ENCODE measurements at places on chromosomes 3 and 15.

- no peak for DNase-seq
Observed at GRCh38 chr15:88645171-88646087, 6.6 kb downstream of the ISG20 start.

GRCh38 chr15:78620527-78621421, at the start of gene CHRNA3:
TSS of gene CHRNA3 (minus strand) at chr15:78620996. CDS start at chr15:78620794, 202 bp downstream.
- no peak for DNase-seq

- no peak for DNase-seq
Observed at GRCh38 chr15:56371495-56372147, 6.4 kb downstream of the TEX9 start.

DNA sequence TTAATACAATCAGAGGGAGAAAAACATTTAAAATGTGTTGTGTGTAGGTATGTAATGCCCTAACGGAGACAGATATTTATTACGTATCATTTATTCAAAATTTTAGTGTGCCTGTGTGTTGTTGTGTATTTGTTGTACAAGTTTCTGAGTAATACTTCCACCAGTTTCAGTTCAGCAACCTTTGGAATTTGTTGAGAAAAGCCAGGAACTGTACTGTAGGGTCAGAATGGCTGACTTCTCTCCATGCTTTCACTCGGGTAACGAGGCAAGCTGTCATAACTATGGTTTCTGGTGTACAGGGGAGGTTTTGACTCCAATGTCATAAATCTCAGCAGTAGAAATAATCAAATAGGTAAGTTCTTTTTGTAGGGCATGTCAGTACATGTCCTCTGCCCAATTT, 23.8 kb upstream of the CNTN6 start:
- DNase-seq, result no peak

DNA sequence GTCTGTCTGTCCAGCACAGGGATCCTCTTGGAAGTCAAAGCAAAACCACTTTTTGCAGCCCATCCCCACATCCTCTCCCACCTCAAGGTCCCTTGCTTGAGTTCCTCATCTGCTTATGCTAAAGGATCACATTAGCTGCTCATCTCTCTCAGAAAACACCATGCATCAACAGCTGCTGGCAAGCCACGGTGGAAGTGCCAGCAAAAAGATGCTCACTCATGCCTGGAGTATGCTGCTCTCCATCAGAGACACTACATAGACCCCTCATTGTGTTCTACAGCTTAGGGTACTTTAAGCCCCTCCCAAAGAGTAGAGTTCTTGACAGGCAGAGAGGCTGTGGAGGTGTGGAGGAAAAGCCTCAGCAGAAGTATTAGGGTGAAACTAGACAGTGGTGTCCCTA, 94.6 kb upstream of the COL8A1 start:
- DNase-seq, result no peak

DNA sequence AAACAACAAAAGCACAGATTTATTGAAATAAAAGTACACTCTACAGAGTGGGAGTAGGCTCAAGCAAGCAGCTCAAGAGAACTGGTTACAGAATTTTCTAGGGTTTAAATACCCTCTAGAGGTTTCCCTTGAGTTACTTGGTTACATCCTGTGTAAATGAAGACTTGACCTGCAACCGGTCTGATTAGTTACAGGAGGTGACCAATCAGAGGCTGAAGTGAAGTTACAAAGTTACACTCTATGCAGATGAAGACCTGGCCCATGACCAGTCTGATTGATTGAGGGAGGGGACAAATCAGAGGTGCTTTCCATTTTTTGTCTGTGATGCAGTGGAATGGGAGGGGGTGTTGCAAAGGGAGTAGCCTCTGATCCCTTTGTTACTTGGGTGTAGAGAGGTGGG, 723.4 kb downstream of the ZPLD1 start:
- DNase-seq, result no peak

DNA sequence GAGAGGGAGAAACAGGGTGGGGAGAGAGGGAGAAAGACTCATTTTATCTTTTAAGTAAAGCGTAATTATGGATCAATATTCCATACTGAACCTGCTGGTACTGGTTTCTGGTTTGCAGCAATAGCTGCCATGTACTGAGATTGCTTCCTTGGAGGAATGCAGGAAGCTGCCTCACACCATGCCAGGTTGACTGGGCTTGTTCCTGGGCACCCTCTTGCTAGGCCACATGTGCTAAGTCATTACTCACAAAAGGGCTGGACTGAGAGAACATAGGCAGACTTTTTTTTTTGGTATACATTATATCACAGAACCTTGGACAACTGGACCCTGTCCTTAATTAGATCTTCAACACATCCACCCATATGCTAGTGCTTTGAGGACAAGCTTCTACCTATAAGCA, 193.4 kb downstream of the ZNF621 start:
- no peak for DNase-seq

GRCh38 chr3:171248426-171249111, 211.6 kb downstream of the TNIK start:
- no peak for DNase-seq

DNA sequence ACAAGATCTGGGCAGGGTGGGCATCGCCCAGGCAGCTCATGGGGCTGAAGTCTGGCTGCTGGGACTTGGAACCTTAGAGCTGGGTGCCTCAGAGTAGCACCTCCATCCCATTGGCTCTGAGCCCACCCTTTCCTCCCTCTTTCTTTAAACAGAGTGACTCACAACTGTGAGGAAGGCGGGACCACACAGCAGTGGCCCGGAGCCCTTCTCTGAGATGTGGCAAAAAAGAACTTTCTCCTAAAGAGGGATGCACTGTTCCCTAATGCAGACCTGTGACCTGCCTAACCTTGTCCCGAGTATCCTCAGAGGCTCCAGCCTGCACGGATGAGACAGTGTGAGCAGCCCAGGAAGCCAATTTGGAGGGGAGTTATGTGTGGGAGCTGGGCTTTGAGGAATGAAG, 23.6 kb downstream of the PRR20G start:
- peak; percentile 5 for DNase-seq

DNA sequence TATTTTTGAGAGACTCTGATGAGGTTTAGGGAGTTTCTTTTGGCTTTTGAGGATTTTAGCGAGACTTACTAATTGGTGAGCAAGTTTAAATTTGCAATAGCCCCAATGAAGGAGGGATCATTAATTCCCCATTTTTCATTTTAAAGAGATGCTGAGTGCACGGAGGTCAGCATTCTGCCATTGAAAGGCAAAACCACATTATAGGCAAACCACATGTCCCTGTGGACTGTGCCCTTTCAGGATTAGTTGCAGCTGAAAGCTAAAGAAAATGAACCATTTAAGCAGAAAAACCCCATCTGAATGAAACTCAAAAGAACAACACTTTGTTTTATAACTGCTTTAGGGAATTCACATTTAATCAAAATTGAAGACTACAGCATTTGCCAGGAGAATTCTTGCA, 246.5 kb downstream of the PDZRN3 start:
- peak; percentile 6 for DNase-seq

DNA sequence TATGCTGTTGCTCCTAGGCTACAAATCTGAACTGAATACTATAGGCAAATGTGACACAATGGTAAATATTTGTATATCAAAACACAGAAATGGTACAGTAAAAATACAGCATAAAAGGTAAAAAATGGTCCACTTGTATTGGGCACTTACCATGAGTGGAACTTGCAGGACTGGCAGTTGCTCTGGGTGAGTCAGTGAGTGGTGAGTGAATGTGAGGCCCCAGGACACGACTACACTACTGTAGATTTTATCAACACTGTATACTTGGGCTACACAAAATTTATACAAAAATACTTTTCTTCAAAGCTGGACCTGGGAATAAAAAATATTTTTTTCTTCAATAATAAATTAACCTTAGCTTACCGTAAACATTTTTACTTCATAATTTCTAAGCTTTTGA, 41.6 kb upstream of the DUT start:
- DNase-seq, result no peak

- no peak for DNase-seq
Observed at GRCh38 chr3:56835650-56836227, 34.0 kb upstream of the ARHGEF3 start.

- no peak for DNase-seq
Observed at GRCh38 chr3:70603103-70603502, 290.7 kb upstream of the MDFIC2 start.

DNA sequence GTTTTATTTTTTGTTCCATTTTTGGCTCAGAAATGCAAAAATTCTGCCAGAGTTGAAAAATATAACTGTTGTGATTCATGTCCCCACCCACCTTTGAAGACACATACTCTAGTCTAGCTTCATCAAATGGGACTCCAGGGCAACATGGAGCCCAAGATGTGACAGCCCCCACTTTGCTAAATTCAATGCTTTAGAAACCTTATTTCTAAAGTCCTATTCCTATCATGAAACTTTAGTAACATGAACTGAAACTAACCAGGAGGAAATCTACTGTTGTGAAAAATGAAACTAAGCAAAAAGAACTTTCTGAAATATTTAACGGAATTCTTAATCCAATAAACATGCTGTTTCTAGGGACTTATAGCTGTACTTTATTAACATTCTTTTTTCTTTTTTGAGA, 20.3 kb downstream of the UBP1 start:
- DNase-seq, result no peak

GRCh38 chr15:25763331-25763751, 99.8 kb downstream of the ATP10A start:
- DNase-seq, result peak; percentile 34

GRCh38 chr3:23442598-23443383, 239.7 kb downstream of the UBE2E2 start:
- peak; percentile 54 for DNase-seq

GRCh38 chr15:87863152-87863551, 393.4 kb downstream of the NTRK3 start:
- peak; percentile 37 for DNase-seq

GRCh38 chr3:132332082-132332481, 14.9 kb downstream of the ACP3 start:
- DNase-seq, result no peak

DNA sequence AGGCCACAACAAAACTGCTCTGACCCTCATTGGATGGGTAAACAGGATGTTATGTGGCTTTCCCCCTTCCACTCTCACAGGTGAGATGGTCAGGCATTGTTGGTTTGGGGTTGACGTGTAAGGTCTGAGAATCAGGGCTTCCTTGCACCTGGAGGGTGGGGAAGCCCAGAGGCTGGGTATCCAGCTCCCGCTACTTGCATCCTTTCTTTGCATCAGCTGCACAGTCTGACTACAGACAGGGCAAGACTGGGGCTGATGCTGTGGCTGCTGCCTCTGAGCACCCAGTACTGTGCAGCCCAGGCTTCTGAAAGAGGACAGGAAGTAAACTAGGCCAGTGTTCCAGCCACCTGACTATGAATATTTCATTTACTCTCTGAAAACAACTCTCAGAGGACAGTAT, 58.0 kb upstream of the ATP2B2 start:
- DNase-seq, result no peak

GRCh38 chr3:128823631-128824030, 55.8 kb upstream of the ACAD9 start:
- no peak for DNase-seq

GRCh38 chr3:136110481-136110880, 85.7 kb downstream of the MSL2 start:
- DNase-seq, result no peak

DNA sequence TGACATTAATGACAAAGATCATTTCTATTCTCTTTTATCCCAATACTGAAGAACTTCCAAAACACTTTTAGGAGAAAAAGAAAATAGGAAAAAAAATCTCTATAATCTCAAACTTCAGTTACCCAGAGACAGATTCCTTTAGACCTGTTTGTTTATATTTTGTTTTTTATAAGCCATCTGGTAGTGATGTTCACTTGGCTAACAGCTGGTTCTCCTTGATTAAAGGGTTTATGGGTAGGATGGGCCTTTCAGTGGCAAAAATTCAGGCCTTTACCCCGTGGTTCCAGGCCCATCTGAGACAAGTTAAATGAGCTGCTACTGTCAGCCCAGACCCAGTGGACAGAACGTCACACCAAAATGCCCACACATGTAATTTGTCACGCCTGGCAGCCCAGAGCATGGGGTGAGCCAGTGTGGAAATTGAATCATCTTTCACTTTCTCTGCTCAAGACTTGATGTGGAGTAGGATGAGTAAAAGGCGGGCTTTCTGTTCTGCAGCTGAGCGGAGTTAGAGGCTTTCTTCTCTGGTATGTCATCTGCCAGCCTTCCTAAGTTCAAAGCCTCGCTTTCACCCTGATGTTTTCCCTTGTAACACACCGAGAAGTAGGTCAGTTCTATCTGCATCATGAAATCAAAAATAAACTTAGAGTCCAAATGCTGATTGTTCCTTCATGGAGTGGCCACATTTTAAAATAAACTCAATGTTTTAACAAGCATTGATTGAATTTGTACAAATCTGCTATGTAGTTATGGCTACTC, 62.5 kb upstream of the SKOR1 start:
- DNase-seq, result peak; percentile 21

- peak; percentile 31 for DNase-seq
Observed at GRCh38 chr3:65151666-65152065, 463.9 kb upstream of the ADAMTS9 start.

- DNase-seq, result peak; percentile 51
Observed at GRCh38 chr3:123782488-123782887, 101.6 kb downstream of the MYLK start.

GRCh38 chr3:94615275-94616065, 552.6 kb downstream of the NSUN3 start:
- no peak for DNase-seq

DNA sequence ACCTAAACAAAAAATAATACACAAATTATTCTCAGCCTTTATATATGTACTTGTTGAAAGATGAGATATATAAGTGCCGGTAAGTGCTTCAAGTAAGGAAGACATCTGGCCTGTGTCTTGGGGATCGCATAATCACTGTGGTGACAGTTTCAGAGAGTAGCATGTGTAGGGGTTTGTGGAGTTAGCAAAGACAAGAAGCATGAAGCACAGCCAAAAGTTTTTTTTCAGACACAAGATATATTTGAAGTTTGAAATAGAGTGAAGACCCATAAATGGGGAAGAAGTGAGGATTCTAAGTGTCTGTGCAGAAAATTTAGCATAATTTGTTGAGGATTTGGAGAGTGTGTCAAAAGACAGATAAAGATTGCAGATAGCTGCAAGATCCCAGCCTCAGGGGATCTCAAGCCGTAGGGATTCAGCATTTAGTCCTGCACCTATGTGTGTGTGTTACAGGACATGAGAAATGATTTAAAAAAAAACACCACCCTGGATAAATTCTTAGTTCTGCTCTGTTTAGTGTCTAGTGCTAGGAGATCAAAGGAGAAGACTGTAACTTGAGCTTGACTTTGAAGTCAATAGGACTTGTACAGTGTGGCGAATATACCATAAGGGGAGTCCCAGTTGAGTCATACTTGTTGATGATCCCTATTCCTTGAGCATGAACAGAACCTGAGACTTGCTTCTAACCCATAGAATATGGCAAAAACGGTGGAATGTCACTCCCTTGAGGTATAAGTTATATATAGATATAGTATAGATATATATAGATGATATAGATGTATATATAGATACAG, 123.9 kb upstream of the GRM7 start:
- no peak for DNase-seq

DNA sequence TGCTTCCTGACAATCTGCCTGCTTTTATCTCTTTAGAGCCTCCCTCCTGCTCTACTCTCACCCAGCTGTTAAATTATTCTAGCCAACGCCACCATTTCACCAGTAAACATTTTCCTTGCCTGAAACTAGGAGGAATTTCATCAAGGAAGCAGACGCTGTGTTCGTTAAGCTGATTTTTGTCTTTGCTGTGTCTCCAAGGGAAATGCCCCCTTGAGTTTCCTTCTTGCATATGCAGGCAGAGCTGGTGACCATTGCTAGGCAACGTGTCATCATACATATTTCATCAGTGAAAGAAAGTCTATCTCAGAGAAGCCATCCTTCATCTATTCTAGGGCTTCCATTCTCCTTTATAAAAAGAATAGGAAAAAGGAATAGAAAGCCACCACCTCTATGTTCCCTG, 87.0 kb upstream of the ST8SIA2 start:
- DNase-seq, result peak; percentile 16

Data from fibroblast of skin of right biceps (primary cell).